T-cell (primary cell): ENCODE measurements at places on chromosomes 6 and 20. TPM values are rescaled to one million over a fixed set of nuclear protein-coding genes. Genes with fewer than 3 reads are reported as not detected.

Gene IRAK1BP1
- 4.6 TPM for total RNA-seq

Gene SMOC2
- total RNA-seq, result not detected

Gene CALHM6
- 4.2 TPM for total RNA-seq

Gene PRICKLE4
- total RNA-seq, result not detected

Gene TSBP1
- not detected for total RNA-seq

Gene HLA-DQA1
- total RNA-seq, result 25.8 TPM

Gene CGA
- total RNA-seq, result not detected

Gene RIMS1
- not detected for total RNA-seq

Gene C6orf52
- total RNA-seq, result not detected

Gene CARMIL1
- total RNA-seq, result 4.0 TPM

Gene VGLL2
- total RNA-seq, result not detected

Gene THBD
- 0.23 TPM for total RNA-seq

Gene NDUFAF4
- 27.4 TPM for total RNA-seq

Gene CPXM1
- total RNA-seq, result 0.90 TPM

Gene SEL1L2
- not detected for total RNA-seq

Gene ISM1
- 2.9 TPM for total RNA-seq

Gene GRM1
- total RNA-seq, result not detected

Gene ABHD16B
- not detected for total RNA-seq

Gene SCUBE3
- not detected for total RNA-seq

Gene SSTR4
- total RNA-seq, result not detected

Gene ZBTB12
- total RNA-seq, result 3.1 TPM

Gene BMP5
- not detected for total RNA-seq

Gene EPPIN
- not detected for total RNA-seq

Gene HEY2
- total RNA-seq, result 0.16 TPM

Gene PKHD1
- not detected for total RNA-seq

Gene MUC22
- not detected for total RNA-seq
